ENCODE measurements at places on chromosomes 16 and 17.

- DNase-seq, result peak; percentile 76
Observed at GRCh38 chr17:18363101-18364049, at the start of gene SHMT1. SHMT1 (minus strand) TSS chr17:18363550; CDS start chr17:18355981, 7,569 bp downstream.

DNA sequence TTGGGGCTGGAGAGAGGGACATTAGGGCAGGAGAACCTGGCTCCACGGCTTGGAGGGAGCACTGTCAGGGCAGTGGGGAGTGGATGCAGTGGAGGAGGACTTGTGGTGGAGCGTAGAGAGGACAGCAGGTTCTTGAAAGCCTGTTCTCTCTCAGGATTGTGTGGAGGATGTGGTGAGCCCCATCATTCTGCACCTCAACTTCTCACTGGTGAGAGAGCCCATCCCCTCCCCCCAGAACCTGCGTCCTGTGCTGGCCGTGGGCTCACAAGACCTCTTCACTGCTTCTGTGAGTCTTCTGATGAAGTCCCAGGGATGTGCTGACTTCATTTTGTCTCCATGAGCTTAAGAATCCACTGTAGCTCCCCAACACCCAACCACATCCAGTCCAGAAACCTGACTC lies 13.5 kb downstream of the COX6A2 start:
- no peak for DNase-seq

DNA sequence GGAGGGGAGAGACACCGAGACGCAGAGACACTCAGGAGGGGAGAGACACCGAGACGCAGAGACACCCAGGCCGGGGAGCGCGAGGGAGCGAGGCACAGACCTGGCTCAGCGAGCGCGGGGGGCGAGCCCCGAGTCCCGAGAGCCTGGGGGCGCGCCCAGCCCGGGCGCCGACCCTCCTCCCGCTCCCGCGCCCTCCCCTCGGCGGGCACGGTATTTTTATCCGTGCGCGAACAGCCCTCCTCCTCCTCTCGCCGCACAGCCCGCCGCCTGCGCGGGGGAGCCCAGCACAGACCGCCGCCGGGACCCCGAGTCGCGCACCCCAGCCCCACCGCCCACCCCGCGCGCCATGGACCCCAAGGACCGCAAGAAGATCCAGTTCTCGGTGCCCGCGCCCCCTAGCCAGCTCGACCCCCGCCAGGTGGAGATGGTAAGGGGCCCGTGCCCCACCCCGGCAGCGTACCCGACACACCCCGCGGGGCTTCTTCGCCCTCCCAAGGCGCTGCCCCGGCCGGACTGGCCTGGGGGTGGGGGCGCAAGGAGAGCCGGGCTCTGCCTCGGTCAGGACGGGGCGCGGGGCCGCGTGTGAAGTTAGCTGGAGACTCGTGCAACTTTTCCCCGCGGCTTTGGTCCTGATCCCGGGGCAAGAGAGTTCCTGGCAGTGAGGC lies 427 bp downstream of the PPP1R1B start:
- DNase-seq, result no peak

DNA sequence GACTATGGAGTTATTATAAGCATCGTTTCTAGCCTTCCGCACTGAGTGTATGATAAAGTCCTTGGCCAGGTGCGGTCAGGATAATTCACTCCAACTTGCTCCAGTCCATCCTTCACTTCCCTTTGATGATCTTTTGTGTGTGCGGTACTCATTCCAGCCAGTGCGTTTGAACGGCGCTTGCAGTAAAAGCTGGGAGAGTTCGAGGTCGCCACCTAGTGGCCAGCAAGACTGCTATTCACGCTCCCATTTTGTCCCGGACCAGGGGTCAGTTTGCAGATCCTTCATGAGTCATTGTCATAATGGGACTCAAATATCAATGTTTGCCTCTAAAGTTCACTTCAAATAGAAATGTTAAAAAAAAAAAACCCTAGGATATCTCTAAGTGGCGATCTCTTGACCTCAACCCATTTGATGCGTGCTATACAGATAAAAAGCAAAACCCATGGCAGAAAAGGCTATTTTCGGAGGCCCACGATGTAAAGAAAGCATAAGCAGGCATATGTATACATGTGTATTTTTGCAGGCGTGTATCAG lies 417.1 kb downstream of the TMEM114 start:
- no peak for DNase-seq

- no peak for DNase-seq
Observed at GRCh38 chr16:74501484-74502478, 80.5 kb upstream of the CLEC18B start.

- DNase-seq, result no peak
Observed at GRCh38 chr17:66843627-66844026, 8.7 kb downstream of the CACNG5 start.

- DNase-seq, result no peak
Observed at GRCh38 chr17:74601944-74602572, 10.0 kb upstream of the CD300LD start.

DNA sequence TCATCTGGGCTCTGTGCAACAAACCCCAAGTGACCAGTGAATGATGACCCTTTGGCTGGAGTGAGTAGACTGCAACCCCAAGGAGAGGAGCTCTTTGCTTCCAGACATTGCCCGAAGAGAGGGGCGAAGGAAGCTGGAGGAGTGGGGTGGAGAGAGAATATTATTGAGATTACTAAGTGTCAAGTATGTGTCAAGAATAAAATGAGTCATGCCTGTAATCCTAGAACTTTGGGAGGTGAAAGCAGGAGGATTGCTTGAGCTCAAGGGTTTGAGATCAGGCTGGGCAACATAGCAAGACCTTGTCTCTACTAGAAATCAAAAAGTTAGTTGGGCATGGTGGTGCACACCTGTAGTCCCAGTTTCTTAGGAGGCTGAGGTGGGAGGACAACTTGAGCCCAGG lies 142.0 kb upstream of the CCL2 start:
- no peak for DNase-seq

- no peak for DNase-seq
Observed at GRCh38 chr17:29591146-29591736, 1.7 kb upstream of the ANKRD13B start.

- DNase-seq, result no peak
Observed at GRCh38 chr17:57107498-57108101, 22.6 kb downstream of the AKAP1 start.

DNA sequence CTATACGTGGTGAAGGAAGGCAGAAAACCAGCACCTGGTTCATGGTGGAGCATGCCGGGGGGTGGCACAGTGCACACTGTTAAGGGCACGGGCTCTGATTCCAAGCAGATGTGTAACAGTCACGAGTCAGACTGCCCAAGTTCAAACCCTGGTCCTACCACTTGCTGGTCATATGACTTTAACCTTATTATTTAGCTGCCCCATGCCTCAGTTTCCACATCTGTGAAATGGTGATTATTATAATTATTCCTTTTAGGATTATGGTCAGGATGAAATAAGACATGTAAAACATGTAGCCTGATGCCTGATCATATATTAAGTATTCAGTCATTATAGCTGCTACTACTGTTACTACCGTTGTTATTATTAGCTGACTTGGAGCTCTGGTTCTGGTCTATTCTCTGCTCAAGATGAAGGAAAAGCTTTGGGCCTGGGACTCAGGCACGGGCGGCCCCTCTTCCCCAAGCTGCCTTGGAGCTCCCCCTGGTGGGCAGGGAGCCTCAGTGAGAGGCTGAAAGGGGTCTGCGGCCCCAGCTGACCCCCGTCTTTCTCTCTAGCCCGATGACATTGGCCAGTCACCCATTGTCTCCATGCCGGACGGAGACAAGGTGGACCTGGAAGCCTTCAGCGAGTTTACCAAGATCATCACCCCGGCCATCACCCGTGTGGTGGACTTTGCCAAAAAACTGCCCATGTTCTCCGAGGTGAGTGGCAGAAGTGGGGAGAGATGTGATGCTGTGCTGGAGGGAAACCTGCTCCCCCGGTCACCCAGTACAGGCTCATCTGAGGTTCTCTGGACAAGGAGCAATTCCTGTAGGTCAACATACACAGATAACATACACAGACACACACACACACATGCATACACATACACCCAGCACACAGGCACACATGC lies 14.0 kb downstream of the NR1D1 start:
- DNase-seq, result peak; percentile 47

- no peak for DNase-seq
Observed at GRCh38 chr17:46001390-46002310, 2.6 kb downstream of the STH start.

DNA sequence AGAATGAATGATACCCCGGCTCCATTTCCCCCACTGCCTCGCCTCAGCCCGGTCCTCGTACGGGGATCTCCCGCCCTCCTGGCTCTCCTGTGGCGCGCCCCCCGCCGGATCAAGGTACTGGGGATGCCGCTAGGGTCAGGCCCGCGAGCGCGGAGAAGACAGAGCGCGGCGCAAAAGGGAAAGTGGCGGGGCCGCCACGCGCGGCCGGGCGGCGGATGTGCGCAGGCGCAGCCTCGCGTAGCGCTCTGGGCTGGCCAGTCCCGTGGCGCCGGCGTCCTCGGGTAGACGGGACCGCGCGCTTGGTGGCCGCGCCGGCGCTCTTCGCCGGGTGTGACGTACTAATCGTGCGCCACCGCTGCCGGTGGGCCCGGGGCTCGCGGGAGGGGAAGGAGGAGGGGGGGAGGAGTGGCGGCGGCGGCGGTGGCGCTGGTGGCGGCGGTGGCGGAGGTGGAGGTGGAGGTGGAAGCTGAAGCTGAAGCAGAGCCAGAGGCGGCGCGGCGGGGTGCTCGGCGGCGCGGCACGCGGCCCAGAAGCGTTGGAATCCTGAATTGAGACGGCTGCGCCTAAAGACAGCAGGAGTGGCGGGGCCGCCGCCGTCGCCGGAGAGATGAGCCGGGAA lies at the start of gene SENP3:
Gene SENP3, plus strand, starts transcription at position 331 of the 619 bp plus-strand sequence. CDS start 1,158 bp downstream, outside the sequence.
- DNase-seq, result peak; percentile 80

- no peak for DNase-seq
Observed at GRCh38 chr16:47861999-47862398, 293.8 kb downstream of the ABCC12 start.

DNA sequence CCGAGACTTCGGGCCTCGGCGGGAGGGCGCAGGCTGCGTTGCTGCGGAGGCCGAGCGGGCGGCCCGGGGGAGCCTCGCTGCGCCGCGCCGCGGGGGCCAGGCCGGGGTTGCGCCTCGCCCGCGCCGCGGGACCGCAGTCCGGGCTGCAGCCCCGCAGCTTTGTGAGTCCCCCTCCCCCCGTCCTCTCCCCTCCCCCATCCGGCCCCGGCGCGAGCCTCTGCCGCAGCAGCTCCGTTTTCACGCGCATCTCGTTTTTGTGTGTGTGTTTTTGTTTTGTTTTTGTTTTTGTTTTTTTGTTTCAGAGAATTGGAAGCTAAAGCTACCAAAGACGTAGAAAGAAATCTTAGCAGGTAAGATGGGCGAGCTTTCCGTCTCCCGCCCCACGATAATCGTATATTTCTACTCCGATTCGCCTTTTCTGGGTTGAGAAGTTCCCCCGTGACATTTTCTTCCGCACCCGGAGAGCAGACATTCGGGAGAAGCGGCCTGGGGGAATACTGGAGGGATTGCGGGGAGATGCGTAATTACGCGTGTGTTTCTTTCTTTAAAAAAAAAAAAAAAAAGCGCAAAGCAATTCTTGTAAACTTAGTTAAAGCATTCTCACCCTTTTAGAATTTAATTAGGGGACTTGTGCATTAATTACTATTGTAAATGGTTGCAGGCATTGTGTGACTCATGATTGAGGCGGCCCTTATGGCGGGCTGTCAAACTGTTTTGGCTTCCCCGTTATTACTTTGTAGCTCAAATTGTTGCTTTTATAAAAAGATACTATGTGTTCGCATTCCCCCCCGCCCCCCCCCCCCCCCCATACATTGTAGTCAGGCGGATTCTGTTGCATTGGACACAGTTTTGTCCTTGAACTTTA lies 732 bp downstream of the TNRC6A start:
- DNase-seq, result no peak

DNA sequence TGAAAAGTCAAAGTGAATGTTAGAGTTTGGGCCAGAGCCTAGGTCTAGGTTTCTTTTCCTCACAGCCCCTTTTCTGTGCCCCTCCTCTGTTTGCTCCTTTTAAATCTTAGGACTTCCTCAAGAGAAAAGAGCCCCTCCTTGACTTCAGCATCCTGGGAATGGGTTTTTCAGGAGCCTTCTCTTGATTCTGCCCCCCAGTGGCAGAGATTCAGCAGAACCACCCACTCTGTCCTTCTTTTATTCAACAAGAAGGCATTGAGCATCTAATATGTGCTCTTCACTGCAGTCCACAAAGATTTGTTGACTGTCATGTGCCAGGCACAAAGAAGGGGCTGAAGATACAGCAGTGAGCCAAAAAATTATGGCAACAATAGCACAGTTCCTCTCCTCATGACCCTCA lies 270.8 kb upstream of the CDH5 start:
- no peak for DNase-seq

- DNase-seq, result no peak
Observed at GRCh38 chr17:27466376-27466742, 10.1 kb downstream of the KSR1 start.

DNA sequence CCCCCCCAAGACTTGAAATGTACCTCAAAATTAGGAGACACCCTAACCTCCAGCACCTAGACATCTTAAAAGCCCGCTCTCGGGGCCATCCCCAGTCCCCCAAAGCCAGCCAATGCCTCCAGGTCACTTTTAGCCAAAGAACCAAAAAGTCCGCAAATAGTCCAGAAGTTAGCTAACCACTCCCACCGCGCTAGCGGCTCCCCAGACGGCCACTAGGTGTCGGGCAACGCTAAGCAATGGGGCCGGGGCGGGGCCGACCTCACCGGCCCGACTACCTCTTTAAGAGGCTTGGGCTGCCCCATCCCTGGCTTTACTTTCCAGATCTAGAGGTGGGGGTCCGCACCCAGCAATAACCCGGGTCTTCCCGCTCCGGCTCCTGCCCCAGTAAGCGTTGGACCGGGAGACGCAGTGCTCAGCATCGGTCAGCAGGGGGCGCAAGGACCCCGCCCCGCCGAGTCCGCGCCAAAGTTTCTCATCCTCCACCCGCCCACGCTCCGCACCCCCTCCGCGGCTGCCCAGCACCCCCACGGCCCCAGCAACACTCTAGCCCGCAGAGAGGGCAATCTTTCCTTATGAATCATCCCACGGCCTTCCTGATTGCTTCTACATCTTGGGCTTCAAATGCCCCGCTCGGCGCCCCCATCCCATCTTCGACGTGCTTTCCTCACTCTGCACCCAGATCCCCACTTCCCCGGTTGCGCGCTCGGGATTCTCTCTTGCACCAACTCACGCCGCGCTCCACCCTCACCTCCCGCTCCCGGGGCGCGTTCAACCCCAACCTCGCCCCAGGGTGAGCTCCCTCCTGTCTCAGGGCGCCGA lies 765 bp downstream of the COL1A1 start:
- peak; percentile 59 for DNase-seq

GRCh38 chr16:85479972-85480726 lies 133.0 kb upstream of the GSE1 start:
- no peak for DNase-seq

DNA sequence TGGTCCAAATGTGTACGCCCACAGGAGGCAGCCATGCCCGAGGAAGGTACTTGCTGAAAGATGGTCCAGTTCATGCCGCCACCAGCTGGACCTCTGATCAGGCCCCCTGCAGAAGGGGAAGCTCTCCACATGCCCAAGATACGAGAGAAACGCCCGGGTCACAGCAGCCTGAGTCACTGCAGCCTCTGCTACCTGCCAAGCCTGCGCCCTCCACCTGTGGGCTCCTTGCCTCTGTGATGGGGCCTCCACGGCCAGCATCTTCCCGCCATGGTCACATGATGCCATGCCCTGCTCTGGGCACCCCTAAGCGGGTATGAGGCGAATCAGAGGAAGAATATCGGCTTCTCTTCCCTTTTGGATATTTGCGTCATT lies 13.7 kb upstream of the KREMEN2 start:
- DNase-seq, result no peak

GRCh38 chr17:70929226-70929625 lies 759.9 kb downstream of the KCNJ2 start:
- no peak for DNase-seq

- no peak for DNase-seq
Observed at GRCh38 chr17:64741038-64741641, 79.0 kb upstream of the SMURF2 start.
